ENCODE measurements at places on chromosomes 13 and 19. TPM values are rescaled to one million over a fixed set of nuclear protein-coding genes. Genes with fewer than 3 reads are reported as not detected.

DNA sequence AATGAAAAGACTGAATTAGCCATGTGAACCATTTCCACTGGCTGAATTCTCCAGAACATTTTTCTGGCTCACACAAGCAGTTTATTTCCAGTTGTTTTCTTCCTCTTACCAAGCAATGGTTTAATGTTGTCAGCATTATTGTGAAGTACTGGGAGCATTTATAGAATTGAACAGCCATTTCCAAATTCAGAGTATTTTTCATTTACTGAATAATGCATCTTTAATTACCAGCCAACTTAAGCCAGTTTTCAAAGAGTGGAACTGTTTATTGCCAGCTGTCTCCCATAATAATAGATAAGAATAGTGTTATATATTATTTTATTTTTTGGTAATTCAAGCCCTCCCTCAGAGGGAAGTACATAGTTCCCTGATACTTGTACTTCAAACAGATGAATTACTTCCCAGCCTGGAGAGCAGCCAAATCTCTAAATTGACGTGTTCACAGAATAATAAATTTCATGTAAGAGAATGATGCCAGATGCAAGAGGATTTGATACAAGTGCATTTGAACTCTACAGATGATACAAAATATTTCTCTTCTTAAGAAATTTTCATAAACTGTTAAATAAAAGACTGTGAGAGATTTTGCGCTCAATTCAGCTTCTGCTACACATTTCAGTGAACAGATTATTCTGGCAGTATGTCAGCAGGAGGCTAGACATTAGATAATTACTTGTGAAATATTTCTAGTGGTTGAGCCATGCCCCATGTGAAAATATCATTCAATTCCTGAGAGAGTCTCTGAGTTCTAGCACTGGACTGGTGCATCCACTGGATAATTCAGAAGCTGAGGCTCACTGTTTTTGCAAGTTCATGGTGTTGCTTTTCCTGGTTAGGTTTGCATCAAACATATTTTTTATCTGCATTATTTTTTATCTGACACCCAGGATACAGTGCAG is 315.9 kb downstream of the SLC7A1 start:
- DNase-seq, result no peak

DNA sequence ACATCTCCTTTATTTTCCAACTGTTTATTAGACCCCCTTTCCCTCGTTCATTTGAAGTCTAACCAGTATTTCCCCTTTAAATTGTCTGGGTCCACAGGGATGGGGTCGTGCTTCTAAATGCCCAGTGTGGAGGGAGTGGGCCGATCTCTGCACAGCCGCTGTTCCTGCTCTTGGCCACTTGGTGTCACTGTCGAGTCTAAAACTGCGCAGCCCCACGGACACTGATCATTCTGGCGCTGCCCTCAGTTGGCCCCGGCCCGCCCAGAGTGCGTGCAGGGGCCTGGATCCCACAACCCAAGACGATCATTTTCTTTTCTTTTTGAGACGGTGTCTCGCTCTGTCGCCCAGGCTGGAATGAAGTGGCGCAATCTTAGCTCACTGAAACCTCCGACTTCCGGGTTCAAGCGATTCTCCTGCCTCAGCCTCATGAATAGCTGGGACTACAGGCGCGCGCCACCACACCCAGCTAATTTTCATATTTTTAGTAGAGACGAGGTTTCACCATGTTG is 12.0 kb downstream of the WDR88 start:
- peak; percentile 39 for DNase-seq

Gene ZNF581
- 20.7 TPM for polyA plus RNA-seq

Gene AZU1
- polyA plus RNA-seq, result 0.81 TPM

Gene SOHLH2
- polyA plus RNA-seq, result 4.8 TPM

DNA sequence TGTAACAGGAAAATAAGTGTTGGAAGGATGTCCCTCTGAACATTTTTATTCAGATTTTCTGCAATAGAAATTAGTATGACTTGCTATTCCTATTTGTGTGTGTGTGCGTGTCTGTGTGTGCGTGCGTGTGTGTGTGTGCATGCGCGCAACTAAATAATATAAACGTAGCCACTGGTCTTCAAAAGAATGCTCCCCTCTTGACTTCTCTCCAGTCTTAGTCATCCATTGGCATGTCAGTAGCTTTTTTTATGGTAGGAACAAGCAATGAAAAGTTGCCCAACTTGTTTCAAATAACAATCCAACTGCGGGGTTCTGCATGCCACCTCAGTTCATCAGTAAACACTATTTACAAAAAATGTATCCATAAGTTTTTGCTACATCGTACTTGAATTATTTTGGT is 249.6 kb downstream of the GPC6 start:
- DNase-seq, result no peak

Gene NCAN
- polyA plus RNA-seq, result 0.05 TPM

GRCh38 chr13:77213644-77214043 is 113.2 kb downstream of the MYCBP2 start:
- DNase-seq, result no peak

Data from left kidney (tissue), 8 donors.